Activated CD8-positive, alpha-beta memory T cell treated with anti-CD3 and anti-CD28 coated beads for 1 hour (primary cell): ENCODE measurements at places on chromosomes 4 and X.

GRCh38 chr4:92789741-92790140 lies 486.0 kb downstream of the GRID2 start:
- no peak for DNase-seq

GRCh38 chrX:8546715-8547114 lies 82.1 kb downstream of the VCX3B start:
- DNase-seq = no peak

- no peak for DNase-seq
Observed at GRCh38 chrX:148043271-148043855, 62.2 kb downstream of the FMR1NB start.

GRCh38 chr4:38983787-38984598 lies 48.2 kb downstream of the TMEM156 start:
- DNase-seq = no peak

- DNase-seq = no peak
Observed at GRCh38 chrX:19609541-19609940, 94.2 kb upstream of the MAP3K15 start.

DNA sequence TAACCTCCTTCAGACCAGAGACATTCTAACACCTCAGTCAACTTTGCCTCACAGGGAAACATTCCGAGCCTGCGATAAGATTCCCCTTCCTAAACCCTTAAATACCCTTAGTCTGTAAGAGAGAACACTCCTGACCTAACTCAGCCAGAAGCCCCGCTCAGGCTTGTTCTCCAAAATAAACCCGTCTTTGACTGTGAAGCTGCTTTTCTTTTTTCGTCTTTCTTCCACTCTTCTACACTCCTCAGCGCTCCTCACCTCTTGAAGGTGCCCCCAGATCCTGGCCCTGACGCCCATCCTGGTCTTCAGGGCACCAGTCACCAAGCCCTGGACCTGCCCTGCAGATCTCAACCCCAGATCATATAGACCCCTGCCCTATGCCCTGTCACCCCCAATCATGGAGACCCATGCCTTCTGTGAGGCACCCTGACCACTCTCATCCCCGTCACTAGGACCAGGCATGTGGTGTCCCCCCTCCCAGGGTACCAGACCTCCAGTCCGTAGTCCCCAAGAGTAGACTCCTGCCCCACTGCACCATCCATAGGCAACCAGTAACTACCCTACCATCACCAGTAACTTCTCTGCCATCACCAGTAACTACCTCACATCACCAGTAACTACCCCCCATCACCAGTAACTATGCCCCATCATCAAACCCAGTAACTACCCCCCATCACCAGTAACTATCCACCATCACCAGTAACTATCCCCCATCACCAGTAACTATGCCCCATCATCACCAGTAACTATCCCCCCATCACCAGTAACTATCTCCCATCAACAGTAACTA lies 3.5 kb downstream of the ASMTL start:
- no peak for DNase-seq

DNA sequence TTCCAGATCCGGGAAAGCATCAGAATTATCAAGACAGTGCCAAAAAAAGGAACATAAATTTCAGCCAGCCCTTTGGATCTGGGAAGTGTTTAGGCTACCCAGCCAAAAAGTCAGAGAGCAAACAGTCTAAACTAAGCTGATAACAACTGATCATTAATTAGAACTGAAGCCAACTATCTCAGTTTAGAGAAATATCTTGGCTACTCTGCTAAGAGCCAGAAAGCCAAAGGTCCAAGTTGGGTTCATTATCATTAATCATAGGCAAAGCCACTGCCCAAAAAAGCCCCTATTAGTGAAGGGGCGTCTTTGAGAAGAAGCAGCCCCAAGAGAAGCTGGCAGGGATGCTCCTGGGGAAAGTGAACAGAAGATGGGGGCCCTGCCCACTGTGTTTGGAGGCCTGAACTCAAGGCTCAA lies 37.0 kb upstream of the SHISA3 start:
- no peak for DNase-seq

DNA sequence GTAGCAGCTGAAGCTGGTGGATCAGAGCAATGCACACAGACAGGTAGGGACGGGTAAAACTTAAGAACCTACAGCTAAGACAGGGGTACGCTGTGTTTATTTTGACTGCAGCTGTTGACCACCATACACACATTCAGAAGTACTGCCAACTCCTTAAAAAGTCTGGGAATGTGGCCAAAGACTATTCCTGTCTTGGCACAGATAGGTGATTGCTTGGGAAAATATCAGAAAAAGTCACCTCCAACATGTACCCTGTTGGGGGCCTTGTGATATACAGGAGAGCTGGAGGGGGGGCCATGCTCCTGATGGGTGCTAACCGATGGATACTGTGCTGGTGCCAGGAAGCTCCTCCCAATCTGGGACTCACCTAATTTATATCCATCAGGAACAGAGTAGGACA lies 121.2 kb downstream of the VCX2 start:
- DNase-seq = no peak

GRCh38 chrX:11666952-11667685 lies 1.4 kb upstream of the ARHGAP6 start:
- no peak for DNase-seq

- DNase-seq = peak; percentile 33
Observed at GRCh38 chrX:130170752-130171445, 863 bp upstream of the RAB33A start.

- no peak for DNase-seq
Observed at GRCh38 chr4:152920768-152921167, 15.4 kb upstream of the FHDC1 start.

- no peak for DNase-seq
Observed at GRCh38 chrX:2521092-2521926, 20.5 kb upstream of the DHRSX start.

- no peak for DNase-seq
Observed at GRCh38 chrX:104568304-104568915, 2.4 kb downstream of the IL1RAPL2 start.

DNA sequence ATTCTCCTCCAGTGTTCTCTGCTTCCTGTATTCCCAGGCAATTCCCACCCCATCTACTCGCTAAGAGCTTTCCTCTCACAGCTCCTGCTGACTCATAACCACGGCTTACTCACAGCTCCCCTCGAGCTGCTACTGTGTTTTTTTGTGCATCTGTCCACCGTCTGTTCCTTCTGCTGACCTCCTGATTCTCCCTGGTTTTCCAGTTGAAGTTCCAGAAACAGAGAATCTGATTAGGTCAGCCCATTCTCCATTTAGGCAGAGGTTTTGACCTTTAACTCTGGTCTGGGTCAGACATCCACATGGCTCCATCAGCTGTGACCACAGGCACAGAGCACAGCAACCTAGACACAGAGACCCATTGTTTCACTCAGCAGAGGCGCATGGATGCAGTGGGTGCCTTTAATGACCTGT lies 5.5 kb upstream of the SMIM20 start:
- DNase-seq = no peak

- no peak for DNase-seq
Observed at GRCh38 chr4:97759785-97760184, 383.5 kb downstream of the STPG2 start.

- DNase-seq = no peak
Observed at GRCh38 chrX:65874110-65874509, 165.8 kb downstream of the VSIG4 start.

- DNase-seq = no peak
Observed at GRCh38 chr4:82885410-82885809, 5.5 kb downstream of the SEC31A start.

- DNase-seq = no peak
Observed at GRCh38 chr4:140924761-140925392, 168.7 kb upstream of the TBC1D9 start.

DNA sequence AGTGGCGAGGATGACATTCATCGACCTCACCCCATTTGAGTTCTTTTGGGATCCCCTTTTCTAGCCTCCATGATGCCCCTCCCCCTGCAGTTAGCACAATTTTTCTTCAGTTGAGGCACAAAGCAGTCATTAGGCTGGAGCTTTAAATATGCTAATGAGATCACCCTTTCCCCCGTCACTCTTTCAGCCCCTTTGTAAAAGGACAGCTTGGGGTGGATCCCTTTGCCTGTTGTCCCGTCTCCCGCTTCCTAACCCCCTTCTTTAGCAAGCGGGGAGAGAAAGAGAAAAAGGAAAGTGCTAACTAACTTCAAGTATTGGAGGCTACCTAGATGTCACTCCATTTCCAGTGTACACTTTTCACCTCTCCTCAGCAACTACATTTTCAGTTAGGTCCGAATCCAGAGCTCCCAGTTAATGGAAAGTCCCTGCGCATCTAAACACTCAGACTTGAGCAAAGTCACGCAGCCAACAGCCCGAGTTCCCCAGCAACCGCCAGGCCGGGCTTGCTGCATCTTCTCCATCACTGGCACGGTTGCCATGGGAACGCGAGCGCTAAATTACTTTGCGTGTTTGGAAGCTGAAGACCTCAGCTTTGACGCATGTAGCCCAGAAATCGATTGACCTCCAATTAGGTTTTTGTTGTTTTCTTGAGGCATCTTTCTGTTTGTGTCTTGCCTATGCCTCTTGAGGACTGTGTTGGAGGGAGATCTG lies 76.8 kb downstream of the RTL5 start:
- no peak for DNase-seq

GRCh38 chr4:184889666-184890335 lies 64.0 kb upstream of the ACSL1 start:
- no peak for DNase-seq

GRCh38 chrX:138710866-138711341 lies 613 bp downstream of the FGF13 start:
- no peak for DNase-seq

DNA sequence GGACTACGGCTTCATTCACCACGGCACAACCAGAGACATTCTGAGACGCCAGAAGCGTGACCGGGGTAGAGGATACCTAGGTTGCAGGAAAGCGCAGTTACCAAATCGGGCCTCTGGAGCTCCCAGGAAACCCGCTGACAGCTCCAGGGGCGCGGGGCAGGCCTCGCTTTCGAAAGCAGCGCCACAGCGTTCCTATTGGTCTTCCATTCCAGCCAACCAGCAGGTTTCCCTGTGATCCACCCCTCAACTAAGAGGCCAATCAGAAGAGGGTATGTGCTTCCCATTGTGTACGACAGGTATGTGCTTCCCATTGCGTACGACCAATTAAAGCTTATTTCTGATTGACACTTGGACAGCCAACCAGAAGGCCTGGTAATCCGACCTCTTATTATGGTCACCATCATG lies 14.9 kb downstream of the SNX12 start:
- no peak for DNase-seq

GRCh38 chrX:42143866-42144592 lies 220.7 kb upstream of the CASK start:
- no peak for DNase-seq

- DNase-seq = no peak
Observed at GRCh38 chr4:125773502-125773901, 458.7 kb downstream of the FAT4 start.
